ENCODE measurements at places on chromosomes 5 and 9.

- no peak for DNase-seq
Observed at GRCh38 chr9:74293479-74293878, 203.7 kb upstream of the RORB start.

DNA sequence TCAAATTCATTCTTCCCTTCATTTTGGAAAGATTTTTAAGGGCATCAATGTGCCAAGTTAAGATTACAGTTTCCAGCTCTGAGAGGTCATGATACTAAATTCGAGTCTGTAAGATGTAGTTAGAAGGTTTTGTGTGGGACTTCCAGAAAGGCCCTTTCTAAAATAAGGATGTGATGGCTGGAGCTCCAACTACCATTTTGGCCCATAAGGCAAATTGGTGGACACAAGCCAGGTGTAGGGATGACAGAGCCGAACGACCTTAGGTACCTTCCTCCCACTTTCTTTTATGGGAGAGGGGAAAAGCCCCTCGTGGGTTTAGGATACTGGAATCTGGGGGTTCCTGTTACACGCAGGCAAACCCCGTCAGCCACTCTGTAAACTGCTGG lies 54.3 kb upstream of the PTPDC1 start:
- no peak for DNase-seq

DNA sequence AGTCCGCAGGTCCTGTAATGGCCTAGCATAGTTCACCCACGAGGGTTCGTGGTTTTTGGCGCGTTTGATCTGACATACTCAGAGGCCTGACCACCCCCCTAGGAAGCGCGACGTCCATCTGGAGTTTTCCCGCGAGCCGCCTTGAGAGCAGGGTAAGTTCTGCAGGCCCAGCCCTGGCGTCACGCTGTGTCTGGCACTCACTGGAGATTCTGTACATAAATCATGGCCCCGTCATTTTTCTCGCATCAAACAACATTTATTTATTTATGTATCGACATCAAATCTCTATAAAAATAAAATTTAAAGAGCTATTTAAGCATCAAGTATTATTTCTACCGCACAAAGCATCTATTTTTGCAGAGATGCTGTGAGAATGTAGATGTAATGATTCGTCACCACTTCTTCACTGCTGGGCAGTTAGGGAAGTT lies 437 bp upstream of the TRIM41 start:
- no peak for DNase-seq

DNA sequence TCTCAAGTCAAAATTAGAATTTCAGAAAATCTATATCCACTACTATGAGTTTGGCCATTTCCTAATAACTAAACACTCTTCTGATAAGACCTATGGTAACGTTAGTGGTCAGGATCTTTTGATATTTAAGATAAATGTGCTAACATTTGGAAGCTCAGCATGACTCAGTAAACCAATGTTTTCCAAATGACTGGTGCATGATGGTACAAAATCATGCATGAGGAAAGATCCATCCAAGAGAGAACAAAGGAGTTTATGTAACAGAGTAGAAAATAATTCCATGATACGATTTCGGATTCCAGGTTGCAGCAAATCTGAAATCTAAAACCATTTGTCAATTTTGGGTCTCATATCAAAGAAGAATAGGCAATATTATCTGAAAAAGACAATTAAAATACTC lies 279.2 kb downstream of the NSG2 start:
- DNase-seq: no peak

DNA sequence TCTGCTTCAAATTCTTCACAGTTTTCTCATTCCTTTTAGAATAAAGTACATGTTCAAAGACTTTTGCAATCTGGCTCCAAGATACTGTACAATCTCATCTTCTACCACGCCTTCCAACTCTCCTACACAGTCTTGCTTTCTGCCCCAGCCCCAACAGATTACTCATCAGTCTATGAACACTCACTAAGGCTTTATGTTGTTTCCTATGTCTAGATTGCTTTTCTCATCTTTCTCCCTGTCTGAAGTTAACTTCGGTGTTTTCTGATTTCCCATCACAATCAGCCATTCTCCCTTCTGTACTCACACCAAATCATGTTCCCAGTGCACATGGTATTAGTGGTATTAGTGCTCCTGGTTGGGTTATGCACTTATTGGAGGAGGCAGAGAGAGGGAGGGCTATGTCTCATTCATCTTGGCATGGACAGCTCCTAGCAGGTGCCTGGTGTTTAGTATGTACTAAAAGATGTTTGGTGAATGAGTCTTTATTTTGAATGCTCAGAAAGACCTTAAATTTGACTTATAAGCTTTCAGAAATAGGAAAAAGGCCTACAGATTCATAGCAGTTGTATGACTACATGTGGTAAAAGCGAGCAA lies 44.0 kb upstream of the ZNF608 start:
- no peak for DNase-seq

- DNase-seq: no peak
Observed at GRCh38 chr5:83475391-83475863, 3.9 kb downstream of the VCAN start.

DNA sequence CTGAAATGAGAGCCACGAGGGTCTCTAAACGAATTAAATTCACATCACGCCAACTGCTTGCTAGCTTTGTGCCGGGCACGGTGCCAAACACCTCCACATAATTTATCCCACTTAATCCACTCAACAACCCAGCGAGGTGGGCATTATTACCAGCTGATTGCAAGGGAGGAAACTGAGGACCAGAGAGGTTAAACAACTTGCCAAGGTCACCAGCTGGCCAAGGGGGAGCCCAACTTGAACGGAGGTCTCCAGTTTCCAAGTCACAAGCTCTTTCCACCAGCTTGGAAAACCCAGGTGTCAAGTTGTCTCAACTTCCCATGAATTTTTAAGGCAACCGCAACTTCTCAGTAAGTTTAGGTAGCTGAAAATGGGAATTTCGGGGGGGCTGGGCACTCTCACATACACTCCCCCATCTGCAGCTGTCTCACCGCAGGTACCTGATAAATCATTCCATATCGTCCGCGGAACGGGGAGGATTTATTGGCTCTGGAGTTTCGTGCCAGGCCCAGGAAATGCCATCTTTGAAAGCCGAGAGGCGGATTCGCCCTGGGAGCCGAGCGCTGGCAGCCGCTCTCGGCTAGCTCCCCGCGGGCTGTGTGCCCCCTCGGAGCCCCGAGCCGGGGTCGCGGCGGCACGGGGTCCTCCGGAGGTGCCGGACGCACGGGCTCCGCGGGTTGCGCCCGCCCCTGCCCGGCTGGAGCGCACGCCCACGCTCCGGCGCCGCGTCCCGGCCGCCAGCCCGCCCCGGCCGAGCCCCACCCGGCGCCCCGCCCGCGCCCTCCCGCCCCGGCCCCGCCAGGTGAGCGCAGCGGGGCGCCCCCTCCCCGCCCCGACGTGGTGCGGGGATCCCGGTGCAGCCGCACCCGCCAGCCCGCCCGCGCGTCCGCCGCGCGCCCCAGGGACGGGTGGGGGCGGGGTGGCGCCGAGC lies 617 bp downstream of the PTPN3 start:
- DNase-seq: peak; percentile 54

- no peak for DNase-seq
Observed at GRCh38 chr9:79408617-79409016, 163.1 kb upstream of the TLE4 start.

DNA sequence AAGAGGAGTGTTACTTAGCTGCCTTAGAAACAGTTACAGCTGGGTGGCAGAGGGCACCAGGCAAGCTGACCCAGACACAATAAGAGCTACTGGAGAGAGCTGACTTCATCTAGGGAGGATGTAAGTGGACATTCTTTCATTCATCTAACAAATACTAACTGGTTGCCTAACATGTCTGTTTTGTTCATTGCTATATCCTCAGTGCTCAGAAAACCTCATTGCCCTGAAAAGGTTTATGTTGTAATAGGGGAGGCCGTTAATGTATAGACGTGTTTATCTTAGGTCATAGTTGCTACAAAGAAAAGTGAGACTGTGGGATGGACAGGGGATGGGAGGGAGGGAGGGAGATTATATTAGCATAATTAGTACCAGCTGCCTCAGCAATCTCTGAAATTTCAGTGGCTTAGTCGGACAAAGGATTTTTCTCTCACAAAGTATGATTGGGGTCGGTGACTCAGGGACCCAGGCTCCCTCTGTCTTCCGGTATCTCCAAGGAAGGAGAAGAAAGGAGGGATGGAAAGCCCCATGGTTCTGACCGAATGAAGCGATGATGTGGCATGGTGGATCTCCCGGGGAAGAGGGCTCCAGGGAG lies 2.6 kb upstream of the SNX18 start:
- DNase-seq: no peak

DNA sequence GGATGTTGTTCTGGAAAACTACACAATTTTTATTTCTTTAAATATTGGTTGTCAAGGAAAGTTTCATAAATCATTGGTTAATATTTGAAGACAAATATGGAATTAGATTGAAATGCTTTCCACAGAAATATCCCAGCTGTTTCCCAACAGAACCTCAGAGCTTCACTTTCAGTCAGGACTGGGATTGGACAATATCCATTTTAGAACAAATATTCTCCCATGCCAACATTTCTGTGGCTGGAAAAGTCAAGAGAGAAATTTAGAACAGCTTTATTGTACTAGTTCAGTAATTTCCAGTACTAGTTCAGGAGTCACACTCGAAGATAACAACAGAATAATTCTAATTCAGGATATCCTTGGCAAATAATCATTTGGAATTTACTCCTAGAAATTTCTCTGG lies 116.1 kb upstream of the TUT7 start:
- DNase-seq: no peak

DNA sequence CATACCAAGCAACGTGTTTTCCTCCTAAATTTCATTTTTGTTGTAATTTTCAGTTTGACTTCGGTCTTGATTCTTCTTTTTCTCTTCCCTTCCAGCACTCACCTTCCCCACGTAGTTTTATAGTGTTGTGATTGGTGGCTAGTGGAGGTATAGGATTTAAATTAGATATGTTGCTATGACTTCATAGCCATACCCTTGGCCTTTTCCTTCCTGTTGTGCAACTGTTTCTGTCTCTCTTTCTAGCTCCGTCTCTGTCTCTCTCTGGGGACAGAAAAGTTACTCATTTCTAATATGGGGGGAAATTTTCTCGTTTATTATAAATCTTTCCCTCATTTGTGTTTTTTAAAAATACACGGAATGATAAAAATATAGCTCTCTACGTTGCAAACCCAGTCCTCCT lies 20.6 kb upstream of the C5orf24 start:
- no peak for DNase-seq

DNA sequence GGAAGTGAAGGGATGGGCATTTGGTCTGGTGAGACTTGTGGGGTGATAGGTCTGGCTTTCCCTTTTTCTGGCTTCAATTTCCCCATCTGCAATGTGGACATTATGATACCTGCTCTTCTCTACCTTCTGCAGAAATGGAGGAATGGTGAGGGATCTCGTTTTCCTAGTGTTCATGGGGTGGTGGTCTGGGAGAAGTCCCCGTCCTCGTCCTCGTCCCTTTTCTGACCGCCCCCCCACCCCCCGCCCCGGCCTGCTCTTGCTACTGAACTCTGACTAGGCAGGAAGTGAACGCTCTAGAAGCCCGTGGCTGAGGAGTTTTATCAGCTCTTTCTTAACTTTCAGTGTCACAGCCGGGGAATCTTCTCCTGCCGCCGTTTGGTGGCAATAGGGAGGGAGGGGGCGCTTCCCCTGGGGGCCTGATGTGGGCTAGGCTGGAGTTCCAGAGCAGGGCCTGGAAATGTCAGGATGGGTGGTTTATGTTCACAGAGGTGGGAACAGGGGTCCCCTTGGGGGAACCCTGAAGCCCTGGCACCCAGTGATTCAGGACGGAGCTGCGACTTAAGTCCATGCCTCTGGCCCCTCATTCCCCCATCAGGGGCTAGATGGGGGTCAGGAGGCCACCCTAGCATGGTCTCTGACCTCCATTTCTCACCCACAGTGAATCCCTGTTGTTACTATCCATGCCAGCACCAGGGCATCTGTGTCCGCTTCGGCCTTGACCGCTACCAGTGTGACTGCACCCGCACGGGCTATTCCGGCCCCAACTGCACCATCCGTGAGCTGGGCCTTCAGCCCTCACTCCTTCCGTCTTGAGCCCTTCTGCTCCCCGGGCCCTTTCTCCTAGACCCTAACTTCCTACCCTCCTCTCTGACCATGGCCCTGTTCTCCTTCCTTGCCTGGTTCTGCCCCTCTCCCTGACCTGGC lies 6.7 kb downstream of the PTGS1 start:
- no peak for DNase-seq

GRCh38 chr5:74026310-74026709 lies 400.3 kb downstream of the ARHGEF28 start:
- no peak for DNase-seq

GRCh38 chr9:131234799-131235479 lies 41.4 kb downstream of the FAM78A start:
- DNase-seq: no peak

- DNase-seq: no peak
Observed at GRCh38 chr9:134841180-134841904, 39.3 kb upstream of the FCN2 start.

DNA sequence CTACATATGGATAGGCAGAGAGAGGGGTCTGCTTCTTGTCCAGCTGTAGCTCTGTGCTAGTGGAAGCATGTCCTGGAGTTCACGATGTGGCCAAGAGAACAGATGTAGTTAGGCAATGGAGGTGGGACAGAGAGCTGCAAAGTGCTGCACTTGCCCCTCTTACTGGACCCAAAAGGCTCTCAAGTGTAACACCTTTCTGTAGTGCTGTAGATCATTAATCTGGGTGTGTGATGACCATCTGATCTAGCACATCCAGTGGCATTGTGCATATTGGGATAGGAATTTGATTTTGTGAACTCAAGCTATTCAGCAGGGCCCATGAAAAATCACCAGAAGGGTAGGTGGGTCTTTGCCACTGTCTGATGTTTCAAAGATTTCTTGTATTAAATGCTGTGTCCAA lies 151.4 kb downstream of the KDM4C start:
- DNase-seq: no peak

GRCh38 chr5:73391441-73391881 lies 57.1 kb downstream of the FOXD1 start:
- DNase-seq: no peak

DNA sequence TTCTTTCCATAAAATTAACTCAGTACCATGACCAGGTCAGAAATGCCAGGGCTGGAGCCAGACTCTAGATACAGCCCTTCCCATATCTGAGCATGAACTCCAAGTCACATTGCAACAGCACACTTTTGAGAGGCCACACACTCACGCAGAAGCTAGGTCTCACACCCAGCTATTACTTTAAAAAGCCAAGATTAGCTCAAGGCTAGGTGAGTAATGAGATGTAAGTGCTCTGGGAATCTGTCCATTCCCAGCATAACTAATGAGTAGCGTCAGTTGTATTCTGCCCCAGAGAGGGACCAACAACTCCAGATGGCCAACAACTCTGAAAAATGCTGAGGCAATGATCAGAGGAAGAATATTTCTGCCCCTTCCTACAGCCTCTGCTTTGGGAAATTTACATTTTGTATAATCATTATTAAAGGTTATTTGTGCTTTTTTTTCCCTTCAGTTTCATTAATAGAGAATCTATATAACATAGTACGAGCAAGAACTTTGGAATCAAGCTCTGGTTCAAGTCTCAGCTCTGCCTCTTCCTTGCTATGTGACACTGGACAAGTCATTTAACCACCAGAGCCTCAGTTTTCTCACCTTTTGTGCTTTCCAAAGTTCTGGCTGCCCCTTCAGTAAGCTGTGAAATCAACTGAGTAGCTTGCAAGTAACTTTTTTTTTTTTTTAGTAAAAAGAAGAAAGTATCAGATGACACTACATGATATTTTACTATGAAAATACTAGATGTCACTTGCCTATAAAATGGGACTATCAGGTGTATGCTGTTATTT lies 118.3 kb downstream of the NR6A1 start:
- no peak for DNase-seq

GRCh38 chr5:139474890-139475791 lies 4.3 kb downstream of the SMIM33 start:
- no peak for DNase-seq
